Activated T-cell treated with anti-CD3 and anti-CD28 coated beads for 48 hours (primary cell): ENCODE measurements at places on chromosomes 4 and X.

- DNase-seq: no peak
Measured at GRCh38 chrX:9857575-9858474, 71.6 kb downstream of the SHROOM2 start.

DNA sequence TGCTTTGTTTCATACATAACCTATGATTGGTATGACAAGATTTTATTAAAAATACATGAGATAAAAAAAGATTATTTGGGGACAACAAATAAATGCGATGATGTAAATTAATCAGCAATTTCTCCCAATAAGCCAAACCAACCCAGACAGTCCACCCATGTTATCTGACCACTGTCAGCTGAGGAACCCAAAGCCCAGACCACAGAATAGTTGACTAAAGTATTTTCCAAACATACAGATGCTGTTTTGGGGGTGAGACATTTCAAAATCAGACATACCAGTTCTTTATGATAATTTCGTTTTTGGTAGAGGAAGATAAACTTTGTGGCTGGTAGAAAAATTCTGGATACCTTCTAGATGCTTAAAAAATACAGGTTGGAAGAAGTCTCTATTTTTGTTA is 650.8 kb upstream of the FAM241A start:
- DNase-seq: no peak

DNA sequence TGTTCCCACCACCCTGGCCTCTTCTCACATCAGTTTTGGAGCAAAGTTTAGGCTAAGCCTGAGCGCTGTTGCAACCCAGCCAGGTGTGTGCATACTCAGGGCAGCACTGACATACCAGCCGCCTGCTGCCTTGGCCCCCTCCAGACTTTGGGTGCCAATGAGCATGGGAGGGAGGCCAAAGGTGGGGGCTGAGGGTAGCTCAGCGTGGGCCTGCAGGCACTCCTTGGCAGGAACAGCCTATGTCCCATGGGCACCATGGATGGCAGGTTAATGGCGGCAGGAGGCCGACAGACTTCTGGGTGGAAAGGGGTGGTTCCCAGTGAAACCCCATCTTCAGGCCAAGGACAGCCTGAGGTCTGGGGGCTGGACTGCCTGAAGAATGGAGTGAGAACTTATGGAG is 462.2 kb downstream of the ADGRL3 start:
- no peak for DNase-seq

GRCh38 chr4:43758836-43759235 is 689.8 kb downstream of the KCTD8 start:
- no peak for DNase-seq

- DNase-seq: no peak
Measured at GRCh38 chrX:24178441-24178840, 28.9 kb downstream of the ZFX start.

DNA sequence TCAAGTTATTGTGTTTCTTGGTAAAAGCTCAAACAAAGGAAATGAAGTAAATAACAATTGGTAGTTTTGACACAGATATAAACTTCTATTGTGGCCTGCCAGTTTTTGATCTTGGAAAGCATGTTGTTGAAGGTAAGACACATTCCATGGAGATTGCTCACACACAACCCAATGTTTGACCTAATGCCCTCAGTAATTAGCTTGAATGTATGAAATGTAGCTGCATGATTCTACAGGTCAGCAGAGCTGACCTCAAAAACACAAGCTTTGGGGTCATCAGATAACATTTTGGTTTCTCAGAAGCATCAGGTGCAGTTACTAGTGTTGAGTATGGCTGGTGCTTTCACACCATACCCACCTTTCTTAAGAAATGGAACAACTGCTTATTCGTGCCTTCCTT is 16.5 kb downstream of the GPR173 start:
- DNase-seq: no peak

- DNase-seq: no peak
Measured at GRCh38 chr4:161419822-161420221, 744.0 kb downstream of the FSTL5 start.
